CD8-positive, alpha-beta memory T cell (primary cell): ENCODE measurements at places on chromosomes 11 and 22. TPM values are rescaled to one million over a fixed set of nuclear protein-coding genes. Genes with fewer than 3 reads are reported as not detected.

Gene SUN2
- 185 TPM for total RNA-seq

Gene LRRC32
- 2.8 TPM for total RNA-seq

Gene SLC22A25
- total RNA-seq, result not detected

Gene CD248
- total RNA-seq, result 2.9 TPM

Gene TNNI2
- total RNA-seq, result 0.33 TPM

Gene C11orf87
- not detected for total RNA-seq

Gene B4GALNT4
- total RNA-seq, result 0.81 TPM

Gene LMNTD2
- 2.4 TPM for total RNA-seq

Gene OR52I2
- not detected for total RNA-seq

DNA sequence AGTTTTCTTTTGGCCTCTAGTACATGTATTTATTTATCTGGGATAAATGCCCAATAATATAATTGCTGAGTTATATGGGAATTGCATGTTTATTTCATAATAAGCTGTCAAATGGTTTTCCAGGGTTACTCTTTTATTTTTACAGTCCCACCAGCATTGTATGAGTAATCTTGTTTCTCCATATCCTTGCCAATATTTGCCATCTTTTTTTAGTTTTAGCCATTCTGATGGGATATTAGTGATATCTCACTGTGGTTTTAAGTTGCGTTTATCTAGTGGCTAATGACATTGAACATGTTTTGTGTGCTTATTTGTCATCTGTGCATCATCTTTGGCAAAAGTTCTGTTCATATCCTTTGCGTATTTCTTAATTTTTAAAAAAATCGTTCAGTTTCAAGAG lies 372.8 kb upstream of the CCDC179 start:
- H3K36me3 ChIP-seq, result no peaks in the 10 kb centered on the region
- no peaks in the 10 kb centered on the region for H3K27me3 ChIP-seq
- no peak for DNase-seq

DNA sequence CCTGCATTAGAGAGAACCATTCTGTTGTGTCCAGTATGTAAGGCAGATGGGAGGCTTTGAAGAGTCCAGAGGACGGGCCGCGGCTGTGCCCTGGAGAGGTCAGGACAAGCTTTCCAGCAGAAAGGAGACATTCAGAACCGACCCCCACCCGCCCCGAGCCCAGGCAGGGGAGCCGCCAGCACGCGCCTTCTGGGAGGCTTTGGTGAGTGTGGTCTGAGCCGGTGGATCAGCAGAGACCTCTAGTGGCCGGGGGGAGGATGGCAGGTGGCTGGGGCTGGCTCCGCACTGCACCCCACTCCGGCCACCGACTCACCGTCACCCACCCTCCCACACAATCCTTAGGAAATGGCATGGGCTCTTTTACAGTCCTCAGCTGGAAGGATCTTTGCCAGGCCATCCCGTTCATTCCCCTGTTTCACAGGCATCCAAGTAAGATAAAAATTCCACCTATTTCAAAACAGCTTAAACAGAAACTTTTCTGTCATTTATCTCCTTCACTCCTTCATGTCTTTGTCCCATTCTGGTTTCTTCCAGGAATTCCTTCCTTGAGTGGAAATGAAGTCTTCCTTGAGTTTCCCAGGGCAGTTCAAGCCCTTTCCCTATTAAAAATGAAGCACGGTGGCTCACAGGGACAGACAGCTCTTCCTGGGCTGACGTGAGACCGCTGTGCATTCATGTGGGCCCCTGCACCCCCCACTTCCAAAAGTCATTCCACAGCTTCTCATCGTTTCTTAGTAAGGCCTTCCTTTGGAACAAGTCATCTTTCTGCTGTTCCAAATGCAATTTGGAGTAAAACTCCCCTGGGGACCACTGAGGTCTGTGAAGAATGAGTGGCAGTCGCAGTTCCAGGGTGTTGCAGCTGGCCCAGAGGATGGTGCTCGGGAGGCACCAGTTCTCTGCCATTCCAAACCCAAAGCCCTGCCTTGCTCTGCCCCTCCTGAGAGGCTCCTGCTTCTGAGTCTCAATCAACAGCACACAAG lies 91.0 kb downstream of the FEZ1 start:
- DNase-seq, result peak; percentile 53
- H3K36me3 ChIP-seq, result no peaks in the 10 kb centered on the region
- no peaks in the 10 kb centered on the region for H3K4me1 ChIP-seq

DNA sequence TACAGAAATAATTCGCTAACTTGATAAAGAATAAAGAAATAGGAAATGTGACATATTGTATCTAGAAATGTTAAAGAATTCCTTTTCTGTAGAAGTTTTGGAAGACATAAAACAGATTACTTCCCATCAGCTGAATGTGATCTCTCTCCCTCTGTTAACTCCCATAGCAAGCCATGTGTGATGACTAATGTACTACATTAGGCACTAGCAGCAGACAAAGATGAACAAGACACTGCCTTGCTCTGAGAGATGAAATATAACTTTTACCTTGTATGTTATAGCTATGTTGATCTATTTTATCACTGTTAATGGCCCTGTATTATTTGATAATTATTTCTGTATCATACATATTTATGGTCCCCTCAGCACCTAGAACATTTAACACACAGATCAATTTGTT lies 817.2 kb downstream of the LRRC4C start:
- DNase-seq, result no peak
- H3K4me3 ChIP-seq, result no peak overlapping the region
- no peaks in the 10 kb centered on the region for H3K27me3 ChIP-seq

- no peak overlapping the region for H3K4me3 ChIP-seq
- no peaks in the 10 kb centered on the region for H3K36me3 ChIP-seq
- H3K27ac ChIP-seq, result no peak overlapping the region
- DNase-seq, result no peak
- H3K27me3 ChIP-seq, result no peaks in the 10 kb centered on the region
Observed at GRCh38 chr11:8333376-8333775, 69.7 kb upstream of the LMO1 start.

DNA sequence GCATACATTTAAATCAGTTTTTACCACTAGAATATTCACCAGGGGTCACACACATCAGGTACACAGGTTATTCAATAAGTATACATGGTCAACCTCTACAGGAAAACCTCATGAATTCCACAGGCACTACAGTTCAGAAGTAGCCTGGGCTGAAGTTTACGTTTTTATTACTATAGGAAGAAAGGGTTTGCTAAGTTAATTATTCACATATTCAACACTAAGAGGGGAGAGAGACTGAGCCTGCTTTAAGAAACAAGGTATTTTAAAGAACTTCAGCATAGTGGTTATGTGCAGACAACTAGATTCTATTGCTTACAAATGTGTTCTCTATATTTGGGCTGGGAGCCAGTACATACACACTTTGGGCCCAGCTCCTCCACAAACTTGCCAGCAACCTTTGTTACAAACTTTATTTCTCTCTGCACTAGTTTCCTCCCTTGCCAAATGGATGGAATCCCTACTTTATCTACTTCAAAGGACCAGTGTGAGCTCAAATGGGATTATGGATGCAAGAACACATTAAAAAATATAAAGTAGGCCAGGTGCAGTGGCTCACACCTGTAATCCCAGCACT lies 31.9 kb downstream of the IL18BP start:
- no peak overlapping the region for H3K4me3 ChIP-seq
- DNase-seq, result no peak
- H3K27me3 ChIP-seq, result no peaks in the 10 kb centered on the region
- H3K27ac ChIP-seq, result peak overlapping the region; percentile 14

DNA sequence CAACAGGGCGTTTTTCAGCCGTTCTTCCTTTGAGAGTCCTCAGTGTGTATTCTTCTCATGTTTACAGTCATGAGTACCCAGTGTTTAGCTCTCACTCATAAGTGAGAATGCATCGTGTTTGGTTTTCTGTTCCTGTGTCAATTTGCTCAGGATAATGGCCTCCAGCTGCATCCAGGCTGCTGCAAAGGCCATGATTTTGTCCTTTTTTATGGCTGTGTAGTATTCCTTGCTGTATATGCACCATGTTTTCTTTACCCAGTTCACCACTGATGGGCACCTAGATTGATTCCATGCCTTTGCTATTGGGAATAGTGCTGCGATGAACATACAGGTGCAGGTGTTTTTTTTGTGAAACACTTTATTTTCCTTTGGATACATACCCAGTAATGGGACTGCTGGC lies 23.5 kb downstream of the B3GAT1 start:
- H3K36me3 ChIP-seq, result no peaks in the 10 kb centered on the region
- peaks cover 3% of the 10 kb centered on the region for H3K27me3 ChIP-seq
- no peak overlapping the region for H3K4me3 ChIP-seq
- H3K4me1 ChIP-seq, result peaks cover 24% of the 10 kb centered on the region
- H3K27ac ChIP-seq, result no peak overlapping the region

DNA sequence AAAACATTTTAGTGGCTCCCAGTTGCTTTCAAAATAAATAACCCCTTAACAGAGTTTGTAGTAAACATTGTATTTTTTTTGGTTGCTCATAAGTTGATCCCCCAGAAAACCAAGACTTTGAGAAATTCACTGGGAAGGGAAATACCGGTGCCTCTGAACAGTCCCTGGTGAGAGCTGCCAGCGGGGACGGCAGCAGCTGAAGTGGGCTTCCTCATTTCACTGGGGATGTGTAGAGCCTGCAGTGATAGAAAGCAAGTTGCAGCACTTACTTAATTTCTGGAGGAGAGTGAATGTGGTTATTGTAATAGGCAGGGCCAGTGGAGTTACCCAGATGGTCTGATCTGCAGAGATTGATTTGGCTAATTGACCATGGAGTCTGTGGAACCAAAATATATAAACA lies 18.6 kb upstream of the MCHR1 start:
- no peaks in the 10 kb centered on the region for H3K36me3 ChIP-seq
- H3K27ac ChIP-seq, result no peak overlapping the region
- H3K4me1 ChIP-seq, result no peaks in the 10 kb centered on the region

- peaks cover 20% of the 10 kb centered on the region for H3K36me3 ChIP-seq
- no peak overlapping the region for H3K4me3 ChIP-seq
- H3K27me3 ChIP-seq, result no peaks in the 10 kb centered on the region
- no peak overlapping the region for H3K27ac ChIP-seq
Observed at GRCh38 chr11:65204143-65204542, 22.4 kb downstream of the CAPN1 start.

- H3K36me3 ChIP-seq, result no peaks in the 10 kb centered on the region
- H3K27ac ChIP-seq, result no peak overlapping the region
- DNase-seq, result no peak
- H3K4me3 ChIP-seq, result no peak overlapping the region
Observed at GRCh38 chr11:8867931-8868631, 42.9 kb upstream of the AKIP1 start.

DNA sequence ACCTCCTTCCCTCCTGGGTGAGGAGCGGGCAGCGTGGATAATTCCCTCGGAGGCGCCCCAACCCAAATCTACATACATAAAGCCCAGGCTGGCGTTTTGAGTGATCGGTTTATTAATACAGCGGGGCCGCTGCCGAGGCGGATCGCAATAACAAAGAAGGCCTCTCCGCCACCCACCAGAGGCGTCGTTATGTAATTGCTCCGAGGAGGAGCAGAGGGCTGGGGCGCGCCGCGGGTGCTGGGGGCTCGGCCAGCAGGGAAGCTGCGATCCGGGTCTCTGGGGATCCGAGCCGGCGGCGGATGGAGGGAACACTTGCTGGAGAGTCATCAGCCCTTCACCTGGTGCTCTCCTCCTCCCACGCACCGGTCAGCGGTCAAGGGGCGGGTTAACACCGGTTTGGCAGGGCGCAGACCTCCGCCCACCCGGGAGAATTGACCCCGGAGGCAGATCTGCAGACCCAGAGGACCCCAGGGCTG lies 6.4 kb upstream of the TP53I11 start:
- no peaks in the 10 kb centered on the region for H3K36me3 ChIP-seq
- H3K4me1 ChIP-seq, result no peaks in the 10 kb centered on the region
- no peak for DNase-seq
- no peak overlapping the region for H3K27ac ChIP-seq
- H3K27me3 ChIP-seq, result no peaks in the 10 kb centered on the region

DNA sequence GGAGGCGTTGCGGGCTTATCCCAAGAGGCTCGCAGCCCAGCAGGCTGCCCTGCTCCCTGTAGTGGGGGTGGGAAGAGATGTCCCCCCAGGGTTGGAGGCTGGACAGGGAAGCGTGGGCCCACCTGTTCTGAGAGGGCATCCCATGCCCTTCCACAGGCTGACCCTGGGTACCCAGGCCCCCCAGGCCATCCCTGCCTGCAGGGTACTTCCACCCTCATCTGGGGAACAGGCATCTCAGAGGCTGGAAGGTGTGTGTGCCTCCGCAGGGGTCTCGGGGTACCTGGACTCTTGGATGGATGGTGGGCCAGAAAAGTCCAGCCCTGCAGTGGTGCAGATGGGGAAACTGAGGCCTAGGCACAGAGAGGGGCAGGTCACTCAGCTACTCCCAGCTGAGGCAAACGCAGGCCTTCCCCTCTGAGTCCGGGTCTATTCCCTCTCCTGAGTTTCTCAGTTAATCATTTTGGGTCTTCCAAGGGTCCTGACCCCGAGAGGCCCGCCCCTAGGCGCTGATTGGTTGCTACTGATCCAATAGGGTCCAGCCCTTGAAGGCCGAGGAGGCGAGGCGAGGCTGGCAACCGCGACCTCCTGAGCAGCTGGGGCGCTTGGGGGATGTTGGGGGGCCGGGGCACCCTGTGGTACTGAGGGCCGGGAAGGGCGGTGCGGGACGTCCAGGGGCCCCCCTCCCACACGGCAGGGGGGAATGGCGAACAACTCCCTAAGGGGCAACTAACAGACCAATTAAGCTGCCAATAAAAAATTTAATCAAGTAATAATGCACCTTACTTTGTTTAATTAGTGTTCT lies 23.8 kb downstream of the FLRT1 start:
- DNase-seq, result no peak
- no peak overlapping the region for H3K27ac ChIP-seq

GRCh38 chr11:112277941-112278340 lies 17.3 kb upstream of the PLET1 start:
- H3K4me1 ChIP-seq, result peaks cover 3% of the 10 kb centered on the region
- H3K27me3 ChIP-seq, result no peaks in the 10 kb centered on the region
- no peak overlapping the region for H3K4me3 ChIP-seq
- no peak for DNase-seq
- H3K36me3 ChIP-seq, result no peaks in the 10 kb centered on the region
